ENCODE measurements at places on chromosomes 2 and 18. TPM values are rescaled to one million over a fixed set of nuclear protein-coding genes. Genes with fewer than 3 reads are reported as not detected.

IFT172 gene
- 28.8 TPM for total RNA-seq

PCGF1 gene
- total RNA-seq = 36.6 TPM

TEKT4 gene
- total RNA-seq = not detected

CYP26B1 gene
- total RNA-seq = 2.9 TPM

TNFRSF11A gene
- total RNA-seq = 0.68 TPM
